Progenitor cell of endocrine pancreas (in vitro differentiated cells): ENCODE measurements at places on chromosomes 5 and 9.

DNA sequence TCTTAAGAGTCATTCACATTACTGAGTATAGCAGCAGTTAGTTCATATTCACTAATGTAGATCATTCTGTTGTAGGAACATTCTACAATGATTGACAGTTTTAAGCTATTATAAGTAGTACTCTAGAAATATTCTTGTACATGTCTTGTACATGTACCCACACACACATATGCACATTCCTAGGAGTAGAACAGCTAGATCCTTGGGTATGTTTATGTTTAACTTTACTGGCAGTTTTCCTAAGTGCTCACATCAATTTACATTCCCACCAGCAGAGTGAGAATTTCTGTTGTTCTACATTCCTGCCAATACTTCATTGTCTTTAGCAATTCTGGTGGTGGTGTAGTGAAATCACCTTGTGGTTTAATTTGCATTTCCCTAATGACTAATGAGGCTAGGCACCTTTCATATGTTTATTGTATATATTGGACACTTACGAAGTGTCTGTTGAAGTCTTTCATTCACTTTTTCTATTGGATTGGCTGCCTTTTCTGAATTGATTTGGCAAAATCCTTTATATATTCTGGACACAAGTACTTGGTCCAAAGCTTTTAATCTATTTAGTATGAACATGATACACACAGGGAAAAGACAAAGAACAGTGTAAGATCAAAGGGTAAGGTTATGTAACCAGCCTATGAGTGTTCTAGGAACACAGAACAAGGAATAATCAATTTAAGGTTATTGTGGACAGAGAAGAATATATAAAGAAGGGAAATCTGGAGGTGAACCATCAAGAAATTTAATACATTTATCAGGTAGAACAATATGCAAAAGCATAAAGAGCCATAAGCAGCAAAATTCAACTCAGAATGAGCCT lies 95.6 kb downstream of the MLLT3 start:
- H3K4me3 ChIP-seq = no peak overlapping the region
- no peaks in the 10 kb centered on the region for H3K36me3 ChIP-seq
- DNase-seq = no peak
- no peaks in the 10 kb centered on the region for H3K27me3 ChIP-seq
- H3K4me1 ChIP-seq = peaks cover 8% of the 10 kb centered on the region
- no peak overlapping the region for H3K27ac ChIP-seq

DNA sequence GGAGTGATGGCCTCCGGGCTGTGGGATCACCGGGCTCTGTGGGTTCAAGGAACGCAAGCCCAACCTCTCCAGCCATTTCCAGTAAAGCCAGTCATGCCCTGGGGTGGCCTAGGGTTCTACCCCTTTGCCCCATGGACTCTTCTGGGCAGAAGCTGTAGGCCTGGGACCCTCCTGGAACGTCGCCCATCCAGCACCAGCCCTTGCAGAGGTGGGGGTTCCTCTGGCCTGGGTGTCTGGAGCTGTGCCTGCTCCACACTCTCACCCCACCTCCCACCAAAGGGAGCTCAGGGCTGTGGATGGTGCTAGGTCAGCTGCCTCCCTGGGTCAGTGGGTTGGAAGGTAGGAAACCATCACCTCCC lies 1.4 kb upstream of the SLC12A7 start:
- peak overlapping the region; percentile 65 for H3K4me3 ChIP-seq
- H3K36me3 ChIP-seq = peaks cover 1% of the 10 kb centered on the region
- no peak for DNase-seq
- H3K27me3 ChIP-seq = peaks cover 20% of the 10 kb centered on the region
- peaks cover 11% of the 10 kb centered on the region for H3K4me1 ChIP-seq
- no peak overlapping the region for H3K27ac ChIP-seq

DNA sequence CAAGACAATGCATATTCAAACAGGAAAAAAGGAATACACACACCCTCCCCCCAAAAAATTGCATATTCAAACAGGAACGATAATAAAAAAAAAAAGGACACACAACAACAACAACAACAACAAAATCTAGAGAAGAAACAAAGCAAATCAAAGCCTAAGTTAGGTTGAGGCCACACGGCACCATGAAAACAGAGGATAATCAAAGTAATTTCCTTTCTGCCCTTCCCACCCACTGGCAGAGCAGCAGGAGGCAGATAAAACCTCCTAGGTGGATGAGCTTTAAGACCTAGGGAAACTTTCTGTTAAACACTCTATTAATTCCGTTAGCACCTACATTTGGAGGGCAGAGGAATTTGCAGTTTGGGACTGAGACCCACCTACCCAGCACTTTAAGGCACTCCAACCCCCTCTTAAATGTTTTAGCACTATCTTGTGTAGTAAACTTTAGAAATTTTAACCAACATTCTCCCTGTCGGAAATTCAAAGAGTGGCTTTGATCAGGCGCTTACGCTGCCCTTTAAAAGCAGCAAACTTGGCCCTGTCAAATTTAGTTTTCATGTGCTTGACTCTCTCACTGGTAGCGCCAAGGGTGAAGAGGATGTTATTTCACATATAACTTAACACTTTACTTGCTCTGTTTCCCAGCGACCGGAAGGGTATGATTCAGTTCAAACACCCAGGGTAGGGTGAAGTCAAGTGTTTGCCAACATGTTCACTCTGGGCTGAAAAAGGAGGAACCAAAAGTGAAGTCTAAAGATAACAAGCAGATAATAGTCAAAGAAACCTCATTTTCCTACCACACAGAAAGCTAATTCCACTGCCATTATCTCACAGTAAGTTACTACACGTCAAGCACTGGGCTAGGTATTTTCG lies 9.2 kb downstream of the ENC1 start:
- H3K4me3 ChIP-seq = peak overlapping the region; percentile 43
- peak overlapping the region; percentile 88 for H3K27ac ChIP-seq
- peaks cover 57% of the 10 kb centered on the region for H3K4me1 ChIP-seq
- DNase-seq = no peak
- H3K36me3 ChIP-seq = peaks cover 40% of the 10 kb centered on the region
- no peaks in the 10 kb centered on the region for H3K27me3 ChIP-seq

DNA sequence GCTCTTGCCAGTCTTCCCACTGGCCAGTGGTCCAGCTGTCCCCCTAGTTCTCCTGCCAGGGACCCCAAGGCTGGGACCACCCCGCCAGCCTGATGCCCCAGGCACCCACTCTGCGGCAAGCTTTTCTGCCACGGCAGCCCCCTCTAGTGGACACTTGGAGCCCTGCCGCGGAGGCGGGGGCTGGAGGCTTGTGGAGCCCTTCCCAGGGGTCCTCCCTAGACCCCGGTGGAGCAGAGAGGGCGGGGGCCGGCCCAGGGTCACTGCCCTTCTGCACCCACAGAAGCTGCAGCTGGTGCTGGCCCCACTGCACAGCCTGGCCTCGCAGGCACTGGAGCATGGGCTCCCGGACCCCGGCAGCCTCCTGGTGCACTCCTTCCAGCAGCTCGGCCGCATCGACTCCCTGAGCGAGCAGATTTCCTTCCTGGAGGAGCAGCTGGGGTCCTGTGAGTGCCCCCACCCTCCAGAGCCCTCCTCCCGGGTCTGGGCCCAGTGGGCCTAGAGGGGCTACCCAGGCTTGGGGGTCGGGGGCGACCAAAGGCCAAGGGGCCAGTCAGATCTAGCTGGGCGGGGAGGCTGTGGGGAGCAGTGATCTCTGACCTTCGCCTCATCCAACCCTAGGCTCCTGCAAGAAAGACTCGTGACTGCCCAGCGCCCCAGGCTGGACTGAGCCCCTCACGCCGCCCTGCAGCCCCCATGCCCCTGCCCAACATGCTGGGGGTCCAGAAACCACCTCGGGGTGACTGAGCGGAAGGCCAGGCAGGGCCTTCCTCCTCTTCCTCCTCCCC lies 9.1 kb downstream of the EGFL7 start:
- peaks cover 4% of the 10 kb centered on the region for H3K4me1 ChIP-seq
- H3K36me3 ChIP-seq = peaks cover 3% of the 10 kb centered on the region
- no peak overlapping the region for H3K27ac ChIP-seq
- peak; percentile 62 for DNase-seq

DNA sequence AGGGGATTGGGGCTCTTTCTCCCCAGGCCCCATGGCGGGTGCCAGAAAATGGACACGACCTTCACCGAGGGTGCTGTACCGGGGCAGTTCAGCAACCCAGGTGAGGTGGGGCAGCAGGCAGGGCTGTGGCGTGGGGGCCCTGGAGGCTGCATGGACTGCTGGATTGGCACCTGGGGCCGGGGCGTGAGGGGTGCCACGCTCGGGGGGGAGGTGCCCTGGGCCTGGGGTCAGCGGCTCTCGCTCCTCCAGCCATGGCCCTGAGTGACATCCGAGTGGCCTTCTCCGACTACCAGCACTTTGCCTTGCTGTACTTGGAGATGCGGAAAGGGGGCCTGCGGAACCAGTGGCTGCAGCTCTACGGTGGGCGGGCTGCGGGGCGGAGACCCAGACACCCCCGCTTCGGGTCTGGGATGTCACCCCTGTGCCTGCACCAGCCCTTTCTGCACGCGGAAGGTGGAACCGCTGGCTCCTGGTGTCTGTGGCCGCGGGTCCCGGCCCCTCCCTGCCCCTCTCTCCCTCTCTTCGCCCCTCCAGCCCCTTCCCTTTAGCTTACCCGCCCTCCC lies 1.8 kb downstream of the LCNL1 start:
- no peak overlapping the region for H3K4me3 ChIP-seq
- peaks cover 6% of the 10 kb centered on the region for H3K4me1 ChIP-seq

- peaks cover 12% of the 10 kb centered on the region for H3K27me3 ChIP-seq
- no peak overlapping the region for H3K4me3 ChIP-seq
- no peak overlapping the region for H3K27ac ChIP-seq
Measured at GRCh38 chr9:98536542-98537173, 172.1 kb downstream of the GABBR2 start.

GRCh38 chr5:157072508-157072907 lies 13.6 kb upstream of the HAVCR1 start:
- no peak for DNase-seq
- H3K4me1 ChIP-seq = no peaks in the 10 kb centered on the region
- no peak overlapping the region for H3K27ac ChIP-seq
- no peaks in the 10 kb centered on the region for H3K27me3 ChIP-seq
- H3K36me3 ChIP-seq = no peaks in the 10 kb centered on the region

GRCh38 chr5:57408714-57409113 lies 73.9 kb downstream of the ACTBL2 start:
- no peak overlapping the region for H3K27ac ChIP-seq
- H3K36me3 ChIP-seq = no peaks in the 10 kb centered on the region
- no peaks in the 10 kb centered on the region for H3K27me3 ChIP-seq
- no peak for DNase-seq
- no peaks in the 10 kb centered on the region for H3K4me1 ChIP-seq

DNA sequence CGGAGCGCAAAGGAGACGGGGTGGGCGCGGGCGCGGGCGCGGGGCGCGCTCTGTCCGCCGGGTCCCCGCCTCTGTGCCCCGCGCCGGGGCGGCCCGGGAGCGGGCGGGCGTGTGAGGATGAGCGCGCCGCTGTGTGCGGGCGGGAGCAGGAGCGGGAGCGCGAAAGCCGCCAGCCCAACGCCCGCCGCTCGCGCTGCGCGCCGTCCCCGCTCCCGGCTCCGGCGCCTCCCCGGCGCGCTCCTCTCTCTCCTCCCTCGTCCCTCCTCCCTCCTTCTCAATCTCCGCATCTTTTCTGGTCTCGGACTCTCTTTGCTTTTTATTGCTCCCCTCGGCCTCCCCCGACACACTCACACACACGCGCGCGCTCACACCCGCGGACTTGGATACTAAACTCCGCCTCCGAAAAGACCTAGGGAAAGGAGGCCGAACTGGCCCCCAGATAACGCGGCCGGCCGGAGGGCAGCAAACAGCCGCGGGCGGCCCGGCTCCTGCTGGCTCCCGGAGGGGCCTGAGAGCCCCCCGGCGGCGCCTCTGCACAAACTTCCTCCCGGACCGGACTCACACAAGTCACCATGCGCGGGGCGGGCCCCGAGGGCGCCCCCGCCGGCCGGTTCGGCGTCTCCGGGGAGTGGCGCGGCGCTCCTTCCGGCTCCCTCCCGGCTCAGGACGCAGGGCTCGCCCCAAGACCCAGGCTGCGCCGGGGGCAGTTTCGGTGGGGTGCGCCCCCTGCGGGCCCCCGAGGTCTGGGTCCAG lies at the start of gene FIBCD1:
Gene FIBCD1 (minus strand): TSS at position 596 of the 753 bp plus-strand sequence. CDS start 640 bp downstream, outside the sequence.
- no peak within 1 kb of the TSS for H3K27ac ChIP-seq
- peaks cover 71% of the 10 kb centered on the region for H3K27me3 ChIP-seq
- H3K4me3 ChIP-seq = peak within 1 kb of the TSS; percentile 82
- peak; percentile 32 for DNase-seq
- H3K36me3 ChIP-seq = no peaks in the 10 kb centered on the region

DNA sequence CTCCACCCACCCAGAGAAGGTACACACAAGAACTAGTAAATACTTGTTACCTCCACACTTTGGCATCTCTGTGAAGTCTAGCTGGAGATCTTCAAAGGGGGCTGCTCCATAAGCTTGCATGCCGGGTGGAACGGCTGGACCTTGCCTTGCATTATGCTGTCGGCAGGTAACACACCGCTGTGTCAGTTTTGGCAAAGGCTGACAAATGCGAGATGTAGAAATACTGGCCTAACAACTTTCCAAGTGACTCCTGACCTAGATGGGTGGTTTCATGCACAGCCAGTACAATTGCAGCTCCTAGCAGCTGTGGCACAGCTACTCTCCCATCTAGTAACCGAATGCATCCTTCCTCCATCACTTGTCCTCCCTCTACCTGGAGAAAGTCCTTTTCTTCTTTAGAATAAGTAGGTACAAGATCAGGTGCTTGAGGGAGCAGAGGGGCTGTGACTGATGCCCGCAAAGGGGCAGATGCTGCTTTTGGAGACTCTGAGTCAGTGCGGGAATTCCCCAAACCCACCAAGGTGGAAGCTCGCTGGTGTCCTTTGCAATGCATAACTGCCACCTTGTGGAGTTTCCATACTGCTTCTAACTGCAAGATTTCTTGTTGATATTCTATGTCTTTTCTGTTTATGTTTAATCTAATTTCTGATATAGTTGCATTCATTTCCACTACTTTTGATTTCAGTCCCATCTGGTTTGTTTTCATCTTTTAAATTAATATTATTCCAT lies 78.4 kb downstream of the TMEM161B start:
- DNase-seq = no peak
- no peak overlapping the region for H3K27ac ChIP-seq
